Dermis lymphatic vessel endothelial cell (primary cell): ENCODE measurements at places on chromosomes 6 and 20. TPM values are rescaled to one million over a fixed set of nuclear protein-coding genes. Genes with fewer than 3 reads are reported as not detected.

LCA5 gene
- 1.6 and 2.9 TPM in 2 replicates for total RNA-seq

LAMA5 gene
- 7.9 and 8.2 TPM in 2 replicates for total RNA-seq

CALHM5 gene
- 1.3 and 2.6 TPM in 2 replicates for total RNA-seq

AGER gene
- total RNA-seq, result 0.60 and 0.65 TPM in 2 replicates

ENPP5 gene
- total RNA-seq, result not detected in 2 replicates

CLPSL1 gene
- not detected in 2 replicates for total RNA-seq

FAXC gene
- total RNA-seq, result 0.65 and 0.86 TPM in 2 replicates

TP53RK gene
- 9.2 and 11.6 TPM in 2 replicates for total RNA-seq

PEDS1 gene
- total RNA-seq, result 9.2 and 10.2 TPM in 2 replicates

AVP gene
- total RNA-seq, result not detected in 2 replicates

EIF6 gene
- 143 and 153 TPM in 2 replicates for total RNA-seq

OSTM1 gene
- 27.9 and 43.0 TPM in 2 replicates for total RNA-seq

SIRPD gene
- not detected in 2 replicates for total RNA-seq

DLL1 gene
- total RNA-seq, result 9.5 and 11.9 TPM in 2 replicates

SLC22A2 gene
- total RNA-seq, result not detected in 2 replicates

THEMIS gene
- not detected in 2 replicates for total RNA-seq

MLN gene
- not detected in 2 replicates for total RNA-seq

RAB32 gene
- 81.6 and 90.7 TPM in 2 replicates for total RNA-seq
